IPS DF 6.9 (cell line): ENCODE measurements at places on chromosomes 1 and 21.

GRCh38 chr1:27601321-27601770 is 2.6 kb downstream of the AHDC1 start:
- no peak for DNase-seq

DNA sequence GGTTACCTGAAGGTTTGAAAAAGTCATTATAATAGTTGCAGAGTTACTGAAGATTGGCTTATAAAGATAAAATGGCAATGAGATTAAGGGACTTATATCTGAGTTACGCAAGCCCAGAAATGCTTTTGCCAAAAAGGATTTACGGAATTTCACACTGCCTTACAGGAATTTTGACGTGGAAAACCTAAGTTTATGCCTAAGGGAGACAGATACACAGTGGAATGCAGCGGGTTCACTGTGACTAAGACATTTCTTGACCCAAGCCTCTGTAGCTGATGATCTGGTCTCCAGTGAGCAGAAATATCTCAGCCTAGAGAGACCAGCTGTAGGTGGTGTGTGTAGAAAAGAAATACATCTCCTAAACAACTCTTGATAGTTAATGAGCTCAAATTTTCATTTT is 10.1 kb upstream of the EXO1 start:
- no peak for DNase-seq

DNA sequence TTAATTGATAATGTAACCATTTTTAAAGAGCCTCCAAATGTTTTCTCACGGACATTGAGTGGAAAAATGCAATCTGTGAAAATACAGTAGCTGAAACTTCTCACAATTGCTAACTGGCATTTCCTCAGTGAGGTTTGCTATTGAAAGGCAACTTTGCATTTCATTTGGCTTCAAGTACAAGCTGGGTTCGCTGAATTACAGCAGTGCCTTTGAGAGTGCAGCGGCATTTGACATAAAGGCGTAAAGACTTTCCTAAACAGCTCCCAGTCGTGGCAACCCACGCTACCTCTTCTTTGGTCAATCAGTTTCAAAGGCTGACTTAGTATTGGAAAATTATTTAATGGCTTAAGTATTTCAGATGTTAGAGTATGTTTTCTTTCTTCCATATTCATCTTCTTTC is 39.3 kb upstream of the ZBTB18 start:
- no peak for DNase-seq

DNA sequence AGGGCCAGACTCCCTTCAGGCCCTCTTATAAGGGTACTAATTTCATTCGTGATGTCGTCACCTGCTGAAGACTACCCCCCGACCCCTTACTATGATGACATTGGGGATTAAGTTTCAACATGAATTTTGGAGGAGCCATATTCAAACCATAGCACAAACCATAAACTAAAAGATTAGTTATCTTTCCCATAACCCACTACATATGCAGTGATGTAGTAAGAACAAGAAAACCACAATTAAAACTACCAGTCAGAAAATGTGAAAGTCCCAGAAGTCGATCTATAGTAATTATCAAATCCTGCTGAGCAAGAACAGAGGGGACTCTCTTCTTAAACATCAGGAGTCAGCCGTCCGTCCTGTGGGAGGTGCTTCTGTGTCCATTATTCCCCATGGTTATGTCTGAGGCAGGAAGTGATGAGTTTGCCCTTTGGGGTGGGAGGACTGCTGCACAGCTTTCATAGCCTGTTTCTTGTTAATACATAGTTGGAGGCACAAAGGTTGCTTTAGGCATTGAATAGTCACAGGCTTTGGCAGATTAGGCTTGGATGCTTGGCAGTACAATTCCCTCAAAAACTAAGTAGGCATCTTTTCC is 35.9 kb upstream of the PTGFRN start:
- no peak for DNase-seq

DNA sequence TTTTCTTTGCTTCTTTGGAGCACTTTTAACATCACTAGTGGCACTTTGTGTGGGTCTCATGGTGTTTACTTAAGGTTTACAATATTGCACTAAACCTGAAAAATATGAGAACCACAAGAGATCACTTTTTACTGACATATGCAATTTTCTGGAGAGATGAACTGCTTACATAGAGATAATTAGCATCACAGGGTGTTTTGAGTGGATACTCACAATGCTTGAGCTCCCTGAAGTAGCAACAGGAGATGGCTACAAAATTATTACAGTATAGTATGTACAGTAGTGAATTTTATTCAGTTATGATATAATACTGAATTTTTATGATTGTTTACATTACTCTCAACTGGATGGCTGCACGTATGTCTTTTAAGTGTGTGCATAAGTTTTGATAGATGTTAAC is 22.6 kb downstream of the RPRD2 start:
- DNase-seq = no peak

DNA sequence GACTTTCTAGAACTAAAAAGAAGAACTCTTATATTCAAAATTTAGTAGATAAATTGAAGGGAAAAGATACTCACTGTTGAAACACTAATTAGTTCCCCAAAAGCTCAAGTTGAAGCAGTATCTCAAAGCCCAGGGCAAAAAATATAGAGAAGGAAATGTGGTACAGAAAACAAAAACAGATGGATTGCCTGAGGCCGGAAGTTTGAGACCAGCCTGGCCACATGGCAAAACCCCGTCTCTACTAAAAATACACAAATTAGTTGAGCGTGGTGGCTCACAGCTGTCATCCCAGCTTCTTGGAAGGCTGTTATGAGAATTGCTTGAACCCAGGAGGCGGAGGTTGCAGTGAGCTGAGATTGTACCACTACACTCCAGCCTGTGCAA is 36.0 kb downstream of the FAM177B start:
- no peak for DNase-seq

- no peak for DNase-seq
Observed at GRCh38 chr1:26579681-26580111, 50.1 kb downstream of the RPS6KA1 start.

DNA sequence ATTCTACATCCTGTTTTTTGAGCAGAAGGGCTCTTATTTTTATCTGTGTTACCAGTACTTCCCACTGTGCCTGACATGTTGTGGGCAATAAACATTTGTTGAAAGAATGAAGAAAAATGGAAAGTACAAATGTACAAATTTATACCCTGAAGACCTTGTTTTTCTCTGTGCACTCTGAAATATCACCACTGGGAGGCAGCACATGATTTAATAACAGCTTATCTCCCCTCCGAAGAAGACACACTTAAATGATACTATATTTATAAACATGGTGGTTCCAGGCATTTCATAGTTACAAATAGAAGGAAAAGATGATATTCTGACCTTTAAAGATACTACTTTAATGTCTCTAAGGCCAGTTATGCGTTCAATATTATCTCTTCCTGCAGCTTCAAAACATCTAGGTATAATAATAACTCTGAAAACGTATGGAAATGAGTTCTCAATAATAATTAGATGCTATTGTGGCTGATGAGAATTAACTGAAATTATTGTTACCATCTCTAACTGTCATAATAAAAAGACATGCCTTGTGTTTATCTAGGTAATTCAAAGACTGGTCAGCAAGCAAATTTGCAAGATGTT is 12.8 kb downstream of the DYNLT5 start:
- DNase-seq = no peak

DNA sequence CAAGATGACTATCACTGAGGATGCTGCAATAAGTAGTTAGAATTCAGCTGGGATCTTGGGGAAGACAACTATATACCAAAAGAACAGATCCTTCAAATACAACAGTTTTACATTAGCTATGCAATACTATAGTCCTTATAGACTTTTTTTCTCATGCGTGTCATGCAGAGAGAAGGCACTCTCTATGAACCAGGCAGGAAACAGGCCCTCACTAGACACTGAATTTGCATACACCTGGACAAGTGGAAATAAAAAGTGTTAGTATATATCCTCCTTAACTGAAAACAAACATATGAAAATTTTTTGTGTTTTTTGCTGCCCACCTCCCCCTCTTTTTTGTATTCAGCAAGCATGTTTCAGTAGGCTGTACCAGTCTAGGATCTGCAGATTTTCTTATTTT is 29.9 kb downstream of the TMCO1 start:
- DNase-seq = no peak
